ENCODE measurements at places on chromosomes 6 and 20.

- no peak for DNase-seq
Measured at GRCh38 chr6:10685092-10685915, 9.1 kb downstream of the C6orf52 start.

DNA sequence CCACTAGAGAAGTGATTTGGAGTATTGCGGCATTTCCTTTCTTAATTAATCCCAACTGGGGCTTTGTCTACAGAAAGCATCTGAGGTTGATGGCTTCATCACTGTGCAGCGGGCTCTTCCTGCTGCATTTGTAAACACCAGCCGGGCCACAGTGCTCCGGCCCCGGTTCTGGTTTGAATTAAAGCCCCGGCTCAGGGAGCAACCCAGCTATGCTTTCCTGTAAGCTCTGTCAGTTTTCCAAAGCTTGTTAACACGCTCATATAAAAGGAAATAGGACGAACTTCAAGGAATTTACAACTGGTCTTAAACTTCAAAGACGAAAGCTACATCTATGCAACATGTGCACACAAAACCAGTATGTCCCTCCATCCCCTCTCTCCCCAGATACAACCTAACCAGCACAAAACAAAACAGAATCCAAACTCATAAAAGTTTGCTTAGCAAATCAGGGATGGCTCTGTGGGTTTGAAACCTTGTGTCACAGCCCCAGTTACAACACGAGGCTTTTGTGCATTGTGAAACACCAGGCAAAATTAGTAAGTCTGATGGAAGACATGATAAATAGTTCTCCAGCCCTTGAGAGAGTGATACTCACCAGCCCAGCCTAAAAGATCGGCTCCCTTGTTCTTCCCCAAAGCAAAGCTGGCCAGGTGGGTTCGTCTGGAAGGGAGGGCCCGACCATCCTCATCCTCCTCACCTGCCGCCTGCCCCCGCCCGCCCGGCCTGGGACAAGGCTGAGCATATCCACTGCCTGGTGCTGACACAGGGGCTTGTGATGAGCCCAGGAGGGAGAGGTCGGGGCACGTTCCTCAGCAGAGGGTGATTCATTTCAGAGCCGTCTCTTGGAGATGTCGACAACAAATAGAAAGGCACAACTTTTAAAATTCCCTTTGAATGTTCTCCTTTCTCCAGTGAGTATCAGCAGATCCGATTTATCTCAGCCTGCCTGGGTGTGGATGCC, 197.9 kb downstream of the TFAP2C start:
- DNase-seq: no peak

- peak; percentile 66 for DNase-seq
Measured at GRCh38 chr6:161498359-161498758, 224.5 kb upstream of the AGPAT4 start.

- no peak for DNase-seq
Measured at GRCh38 chr6:11275598-11275997, 43.1 kb upstream of the NEDD9 start.

DNA sequence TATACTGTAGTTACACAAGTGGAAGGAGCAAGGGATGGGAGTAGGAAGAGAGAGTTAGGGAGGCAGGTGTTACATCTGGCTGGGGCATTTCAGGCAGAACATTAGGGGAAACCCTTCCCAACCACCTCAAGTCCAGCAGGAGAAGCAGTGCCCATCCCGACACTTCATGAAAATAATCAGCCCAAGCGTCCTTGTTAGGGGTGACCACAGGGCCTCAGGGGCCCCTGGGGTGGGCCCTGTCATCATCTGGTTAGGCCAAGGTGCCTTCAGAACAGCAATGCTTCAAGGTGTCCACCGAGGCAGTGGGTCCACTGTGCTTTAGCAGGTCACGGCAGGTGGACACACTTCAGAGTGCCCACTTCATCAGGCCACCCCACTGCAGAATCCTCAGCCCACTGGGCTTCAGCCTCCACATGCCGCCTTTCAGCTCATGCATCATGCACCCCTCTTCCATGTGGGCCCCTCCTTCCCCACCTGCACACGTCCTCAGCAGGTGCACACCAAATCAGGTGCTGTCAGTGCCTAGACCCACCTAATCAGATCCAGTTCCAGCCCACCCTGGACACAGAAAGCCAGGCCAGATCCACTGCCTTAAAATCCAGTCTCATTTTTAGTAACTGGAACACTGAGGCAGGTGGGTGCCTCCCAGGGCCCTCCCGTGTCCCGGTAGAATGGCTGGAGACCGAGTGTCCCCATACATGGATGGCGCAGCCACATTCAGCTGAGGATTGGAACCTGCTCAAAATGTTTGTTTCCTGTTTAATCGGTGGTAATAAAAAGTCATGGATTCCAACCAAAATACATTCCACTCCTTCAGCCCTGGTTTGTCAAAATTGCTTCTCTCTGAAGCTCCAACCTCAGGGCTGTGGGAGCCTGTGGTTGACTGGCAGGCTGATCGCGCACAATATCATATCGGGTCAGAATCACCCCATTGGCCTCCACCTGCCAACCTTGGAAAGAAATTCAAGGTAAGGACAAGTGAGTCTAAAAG, 99.5 kb downstream of the ANKRD60 start:
- DNase-seq: no peak

- DNase-seq: no peak
Measured at GRCh38 chr6:119040636-119041035, 37.8 kb downstream of the FAM184A start.

DNA sequence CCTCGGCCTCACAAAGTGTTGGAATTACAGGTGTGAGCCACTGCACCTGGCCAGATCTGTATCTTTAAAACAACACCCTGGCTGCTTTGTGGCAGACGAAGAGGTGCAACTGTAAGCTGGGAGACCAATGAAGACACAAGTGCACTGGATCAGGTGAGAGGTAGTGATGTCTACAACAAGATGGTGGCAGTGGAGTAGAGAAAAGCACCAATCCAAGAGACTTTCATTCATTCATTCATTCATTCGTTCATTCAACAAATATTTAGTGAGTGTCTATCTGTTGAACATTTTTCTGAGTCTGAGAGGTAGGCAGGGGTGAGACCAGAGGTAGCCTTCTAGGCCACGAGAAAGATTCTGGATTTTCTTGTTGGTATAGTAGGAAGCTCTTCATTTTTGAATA, 36.9 kb upstream of the TTPAL start:
- no peak for DNase-seq

GRCh38 chr20:16485401-16485800, 87.8 kb downstream of the KIF16B start:
- DNase-seq: no peak

DNA sequence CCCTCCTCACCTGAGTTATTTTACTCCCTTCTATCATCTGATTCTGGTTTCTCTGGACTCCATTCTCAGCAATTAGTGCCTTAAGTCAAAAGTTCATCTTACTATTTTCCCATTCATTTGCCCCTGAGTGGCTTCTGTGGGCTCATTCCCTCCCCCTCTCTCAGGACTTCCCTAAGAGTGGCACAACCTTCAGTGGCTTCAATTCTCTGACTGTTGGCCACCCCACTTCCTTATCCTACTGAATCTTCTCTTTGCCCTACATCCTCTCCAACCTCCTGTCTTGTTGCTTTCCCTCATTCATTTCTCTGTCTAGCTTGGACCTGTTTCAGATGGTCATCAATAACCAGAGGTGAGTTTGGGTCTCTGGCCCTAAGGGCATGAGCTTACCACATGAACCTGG, 61.1 kb upstream of the GLP1R start:
- no peak for DNase-seq

DNA sequence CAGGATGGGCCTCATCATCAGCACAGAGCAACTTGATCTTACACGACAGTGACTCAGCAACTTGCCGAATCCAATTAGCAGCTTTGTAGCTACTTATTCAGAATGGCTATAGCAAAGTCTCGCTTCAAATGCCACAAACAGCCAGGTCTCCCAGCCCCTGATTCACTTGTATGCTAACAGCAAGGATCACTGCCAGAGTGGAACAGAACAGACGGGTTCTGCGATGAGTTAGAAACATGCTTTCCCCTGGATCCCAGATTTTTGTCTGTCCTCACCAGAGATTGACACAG, 254.4 kb downstream of the NRN1 start:
- no peak for DNase-seq

DNA sequence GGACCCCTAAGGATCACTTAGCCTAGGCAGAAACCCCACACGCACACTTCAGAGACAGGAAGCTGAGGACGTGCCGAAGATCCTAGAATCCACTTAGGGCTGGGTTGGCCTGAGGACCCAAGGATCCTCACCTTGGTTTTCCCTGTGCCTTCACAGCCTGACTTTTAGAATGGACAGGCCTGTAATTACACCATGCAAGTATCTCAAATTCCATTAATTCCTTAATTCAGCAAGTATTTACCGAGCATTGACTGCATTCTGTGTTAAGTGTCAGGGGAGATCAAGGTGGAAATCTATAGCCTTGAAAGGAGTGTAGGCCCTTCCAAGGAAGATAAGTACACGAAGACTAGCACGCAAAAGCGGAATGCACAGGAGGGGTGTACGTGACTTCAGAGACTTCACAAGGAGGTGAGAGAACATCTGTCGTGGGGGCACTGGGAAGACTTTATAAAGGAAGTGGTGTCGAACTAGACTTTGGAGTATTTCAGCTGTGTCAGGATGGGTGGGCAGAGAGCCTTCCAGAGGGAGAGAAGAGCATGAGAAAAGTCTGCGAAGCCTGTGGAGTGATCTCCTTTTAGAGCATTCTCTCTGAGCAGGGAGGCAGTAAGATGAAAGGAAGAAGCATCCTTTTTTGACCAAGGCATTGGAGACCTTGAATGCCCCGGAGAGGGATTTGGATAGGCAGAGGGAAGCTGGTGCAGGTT, 4.0 kb downstream of the DSP start:
- no peak for DNase-seq

All from WTC11 (cell line).